NCI-H748 treated with DMSO at 0.1 percent for 48 hours (cell line): ENCODE measurements at places on chromosomes 1 and 21.
A peak's percentile ranks its signal among the peaks of the same experiment; 100 is the strongest.

DNA sequence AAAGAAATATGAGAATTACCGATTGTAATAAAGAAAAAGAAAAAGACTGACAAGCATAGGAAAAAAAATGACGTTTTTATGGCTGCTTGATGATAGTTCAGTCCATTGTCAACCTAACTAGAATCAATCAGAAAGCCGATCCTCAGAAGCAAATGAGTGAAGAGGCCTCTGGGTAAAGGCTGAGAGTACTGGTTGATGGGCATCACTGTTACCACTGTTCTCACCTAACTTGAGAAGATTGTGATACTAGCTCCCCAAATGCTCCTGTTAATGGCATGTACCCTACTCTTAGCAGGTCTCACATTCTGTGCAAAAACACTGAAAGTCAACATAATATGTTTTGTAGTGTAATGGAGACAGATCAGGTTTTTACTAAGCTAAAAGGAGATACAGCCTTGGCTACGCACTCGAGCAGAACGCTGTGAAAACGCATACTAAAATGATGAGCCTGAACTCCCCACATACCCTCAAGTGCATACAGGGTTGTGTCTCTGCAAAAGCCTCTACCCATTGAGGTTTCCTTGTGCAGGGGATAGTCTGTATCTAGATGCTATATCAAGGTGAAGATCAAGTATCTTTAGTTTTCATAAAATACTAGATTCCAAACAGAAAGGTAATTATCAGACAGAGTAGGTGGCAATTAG lies 554.6 kb downstream of the SMYD3 start:
- DNase-seq, result no peak

DNA sequence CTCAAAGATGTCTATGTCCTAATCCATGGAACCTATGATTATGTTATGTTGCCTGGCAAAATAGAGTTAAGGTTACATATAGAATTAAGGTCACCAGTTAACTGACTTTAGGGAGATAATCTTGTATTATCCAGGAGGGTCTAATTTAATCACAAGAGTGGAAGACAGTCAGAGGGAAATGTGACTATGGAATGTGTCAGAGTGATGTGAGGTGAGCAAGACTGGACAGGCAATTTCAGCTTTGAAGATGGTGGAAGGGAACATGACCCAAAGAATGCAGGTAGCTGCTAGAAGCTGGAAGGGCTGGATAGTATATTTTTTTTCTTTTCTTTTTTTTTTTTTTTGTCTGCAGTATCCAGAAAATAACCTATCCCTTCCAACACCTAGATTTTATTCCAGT lies 241.7 kb upstream of the NEGR1 start:
- no peak for DNase-seq

GRCh38 chr1:19910650-19911049 lies 12.8 kb downstream of the PLA2G2E start:
- DNase-seq, result no peak

DNA sequence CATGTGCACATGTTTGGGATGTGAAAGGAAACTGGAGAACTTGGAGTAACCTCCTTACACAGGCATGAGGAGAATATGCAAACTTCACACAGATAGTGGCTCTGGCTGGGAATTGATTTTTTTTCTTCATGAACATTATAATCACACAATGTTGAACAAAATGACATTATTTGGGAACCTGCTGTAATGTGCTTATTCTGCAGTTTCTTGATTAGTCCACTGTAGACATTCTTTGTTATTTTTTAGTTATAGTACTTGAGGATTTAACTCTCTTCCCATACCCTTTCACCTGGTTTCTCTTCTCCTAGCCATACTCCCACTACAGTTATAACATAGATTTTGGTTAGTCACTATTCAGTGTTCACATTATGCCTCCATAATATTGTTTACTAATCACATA lies 68.3 kb downstream of the ATG4C start:
- no peak for DNase-seq

GRCh38 chr21:33380483-33380998 lies 22.7 kb upstream of the IFNGR2 start:
- DNase-seq, result no peak

DNA sequence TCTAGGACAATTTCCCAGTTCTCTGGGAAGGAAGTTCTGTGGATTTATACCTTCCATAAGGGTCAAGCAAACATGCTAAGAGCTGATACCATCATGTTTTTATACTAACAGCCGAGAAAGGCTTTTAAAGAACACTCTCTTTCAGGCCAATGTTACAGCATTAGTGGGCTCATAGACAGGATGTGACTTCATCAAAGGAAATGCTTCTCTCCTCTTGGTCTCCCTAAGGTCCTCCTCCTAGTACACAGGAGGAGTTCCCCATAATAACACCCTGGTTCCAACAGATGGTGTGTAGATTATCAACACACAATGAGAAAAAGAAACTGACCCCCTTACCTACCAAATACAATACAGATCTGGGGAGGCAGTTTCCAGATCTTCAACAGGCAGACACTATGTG lies 26.7 kb upstream of the GLIS1 start:
- DNase-seq, result no peak

GRCh38 chr1:240831191-240831631 lies 219.3 kb upstream of the GREM2 start:
- no peak for DNase-seq

GRCh38 chr1:65799601-65800000 lies 6.9 kb downstream of the PDE4B start:
- no peak for DNase-seq

DNA sequence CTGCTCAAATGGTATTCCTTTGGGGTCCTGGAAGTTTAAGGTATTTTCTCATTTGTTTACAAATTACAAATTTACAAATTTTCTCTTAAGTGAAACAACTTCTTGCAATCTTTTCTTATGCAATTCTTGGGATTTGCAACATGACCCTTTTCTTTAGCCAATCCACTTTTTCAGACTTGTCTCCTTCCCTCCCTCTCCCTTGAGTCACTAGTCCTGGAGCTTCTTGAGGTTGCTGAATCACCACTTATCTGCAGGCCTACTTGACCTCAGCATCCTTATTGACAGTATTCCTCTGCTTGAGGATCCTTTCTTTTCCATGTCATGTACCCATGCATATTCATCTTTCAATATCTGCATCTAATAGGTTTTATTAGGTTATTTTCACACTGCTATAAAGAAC lies 302.8 kb upstream of the ADAMTS5 start:
- DNase-seq, result no peak

DNA sequence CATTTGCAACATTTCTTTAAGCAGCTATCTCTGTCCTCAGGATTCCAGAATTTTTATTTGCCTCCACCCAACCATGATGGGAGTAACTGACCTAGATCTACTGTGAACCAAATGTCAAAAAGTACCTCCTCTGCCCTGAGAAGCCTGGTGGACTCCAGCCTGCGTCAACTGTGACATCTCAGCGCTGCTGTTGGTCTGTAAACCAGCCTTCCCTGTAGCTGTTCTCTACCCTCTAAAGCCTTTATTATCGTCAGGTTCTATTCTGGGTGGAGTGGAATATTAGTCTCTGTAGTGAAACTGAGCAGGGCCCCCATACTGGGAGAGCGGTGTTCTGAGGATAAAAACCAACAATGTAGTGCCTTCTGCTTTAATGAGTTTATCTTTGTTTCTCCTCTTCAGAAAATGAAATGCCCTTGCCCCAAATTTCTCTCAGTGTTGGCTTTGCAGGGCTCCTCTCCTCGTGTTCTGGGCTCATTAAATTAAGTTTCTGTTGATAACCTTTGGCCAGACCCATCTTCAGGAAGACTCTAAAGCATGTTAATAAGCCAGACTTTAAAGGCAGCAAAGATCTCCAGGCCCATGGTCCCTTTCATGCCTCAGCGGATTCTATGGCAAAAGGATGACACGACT lies 223.1 kb upstream of the PLXNA2 start:
- DNase-seq, result no peak

DNA sequence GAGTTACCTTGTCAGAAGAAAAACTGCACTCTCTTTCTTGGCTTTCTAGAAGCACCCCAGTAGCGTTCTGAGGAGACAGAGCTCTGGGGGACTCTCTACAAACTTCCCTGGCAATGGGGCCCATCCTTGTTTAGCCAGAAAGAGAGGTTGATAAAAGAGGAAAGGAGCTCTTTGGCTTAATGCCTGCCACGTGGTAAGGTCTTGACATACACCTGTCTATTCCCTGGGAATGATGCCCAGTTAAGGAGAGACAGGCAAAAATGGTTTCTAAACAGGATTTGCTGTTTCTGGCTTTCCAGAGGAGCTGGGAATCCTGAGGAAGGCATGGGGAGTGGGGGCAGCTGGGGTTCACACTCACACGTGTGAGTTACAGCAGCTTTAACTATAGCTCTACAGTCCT lies 30.2 kb upstream of the IL20 start:
- no peak for DNase-seq

GRCh38 chr1:76266762-76267161 lies 192.2 kb downstream of the ST6GALNAC3 start:
- DNase-seq, result no peak

- no peak for DNase-seq
These were observed 761 bp downstream of the TNNT2 start for GRCh38 chr1:201376464-201377374.

DNA sequence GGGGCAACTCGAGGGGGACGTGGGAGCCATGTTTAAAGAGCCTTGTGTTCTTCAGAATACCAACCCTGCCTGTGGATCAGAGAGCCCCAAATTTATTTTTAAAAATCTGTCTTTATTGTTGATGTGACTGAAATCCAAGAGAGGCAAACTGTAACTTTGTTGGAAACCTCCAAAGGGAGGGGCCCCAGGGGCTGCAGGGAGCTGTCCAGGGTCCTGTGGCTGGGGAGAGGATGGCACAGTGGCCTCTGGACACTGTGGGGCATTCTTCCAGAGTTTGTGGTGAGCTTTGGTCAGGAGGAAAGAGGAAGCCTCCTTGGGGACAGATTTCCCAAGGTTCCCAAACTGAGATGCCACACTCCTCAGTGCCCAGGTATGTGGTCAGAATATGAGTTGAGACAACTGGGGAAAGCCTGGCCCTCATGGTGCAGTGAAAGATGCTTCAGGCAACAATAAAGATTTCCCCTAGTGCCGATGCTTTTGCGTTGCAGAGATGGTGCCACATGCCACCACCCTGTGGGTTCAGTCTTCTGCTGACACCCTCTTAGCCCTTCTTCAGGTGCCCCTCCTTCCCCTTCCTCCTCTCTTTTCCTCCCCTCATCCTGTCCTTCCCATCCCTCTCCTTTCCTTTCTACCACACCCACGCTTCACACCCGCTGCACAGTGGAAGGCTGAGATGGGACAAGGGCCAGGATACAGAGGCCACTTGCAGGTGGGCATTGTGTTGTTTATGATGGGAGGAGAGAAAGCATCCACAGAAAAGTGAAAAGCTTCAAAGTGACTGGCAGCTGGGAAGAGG lies 122.1 kb downstream of the UCK2 start:
- no peak for DNase-seq

DNA sequence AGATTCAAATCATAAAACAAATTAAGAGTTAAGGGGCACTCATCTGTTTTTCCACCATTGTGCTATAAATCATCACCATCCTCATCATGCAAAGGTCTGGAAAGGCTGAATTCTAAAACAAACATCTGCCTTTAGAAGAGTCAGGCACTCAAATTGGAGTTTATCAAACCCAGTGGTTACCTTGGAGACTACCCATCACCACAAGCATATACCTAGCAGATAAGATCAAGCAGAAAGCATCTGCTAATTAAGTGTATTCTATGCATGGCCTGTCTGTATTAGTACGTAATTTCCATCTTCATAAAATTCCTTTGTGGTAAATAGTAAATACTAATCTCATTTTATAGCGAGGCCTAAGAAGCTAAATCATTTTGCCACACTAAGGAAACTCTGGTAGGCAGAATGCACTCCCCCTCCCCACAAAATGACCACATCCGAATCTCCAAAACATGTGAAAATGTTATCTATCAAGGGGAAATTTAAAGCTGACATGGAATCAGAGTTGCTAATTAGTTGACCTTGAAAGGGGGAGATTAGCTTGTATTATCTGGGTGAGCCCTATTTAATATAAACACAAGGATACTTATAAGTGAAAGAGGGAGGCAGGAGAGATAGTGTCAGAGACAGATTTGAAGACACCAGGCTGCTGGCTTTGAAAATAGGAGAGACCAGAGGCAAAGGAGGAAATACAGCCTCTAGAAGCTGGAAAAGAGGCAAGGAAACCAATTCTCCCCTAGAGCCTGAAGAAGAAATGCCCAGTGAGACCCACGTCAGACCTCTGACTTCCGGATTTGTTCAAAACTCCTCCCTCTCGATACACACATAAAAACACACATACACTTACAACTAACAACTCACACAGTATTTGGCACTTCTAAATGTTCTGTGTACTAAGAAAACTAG lies 23.2 kb downstream of the ARID4B start:
- peak; percentile 54 for DNase-seq

DNA sequence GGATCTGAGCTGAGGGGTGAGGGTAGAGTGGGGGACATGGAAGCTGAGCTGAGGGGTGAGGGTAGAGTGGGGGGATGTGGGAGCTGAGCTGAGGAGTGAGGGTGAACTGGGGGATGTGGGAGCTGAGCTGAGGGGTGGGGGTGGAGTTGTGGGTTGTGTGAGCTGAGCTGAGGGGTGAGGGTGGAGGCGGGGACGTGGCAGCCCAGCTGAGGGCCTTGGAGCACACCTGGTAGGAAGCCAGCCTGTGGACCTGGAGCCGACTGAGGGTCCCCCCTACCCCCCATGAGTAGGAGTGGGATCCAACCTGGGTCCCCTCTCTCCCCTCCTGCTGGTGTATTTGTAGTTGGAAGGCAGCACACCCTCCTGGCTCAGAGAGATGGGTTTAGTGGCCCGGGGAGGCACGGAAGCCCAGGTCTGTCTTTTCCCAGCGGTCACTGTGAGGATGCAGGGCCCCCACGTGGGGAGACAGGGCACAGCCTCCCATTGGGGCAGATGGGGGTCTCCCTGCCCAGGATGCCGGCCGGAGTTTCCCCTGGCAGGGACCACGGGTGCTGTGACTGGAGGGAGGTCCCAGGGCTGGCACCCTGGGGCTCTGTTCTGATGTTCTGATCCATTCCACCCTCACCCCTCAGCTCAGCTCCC lies 13.2 kb upstream of the NPHP4 start:
- DNase-seq, result no peak

- no peak for DNase-seq
These were observed 1160.8 kb upstream of the ADGRL2 start for GRCh38 chr1:80639777-80640533.

GRCh38 chr1:174052621-174053020 lies 30.5 kb upstream of the RC3H1 start:
- DNase-seq, result no peak

DNA sequence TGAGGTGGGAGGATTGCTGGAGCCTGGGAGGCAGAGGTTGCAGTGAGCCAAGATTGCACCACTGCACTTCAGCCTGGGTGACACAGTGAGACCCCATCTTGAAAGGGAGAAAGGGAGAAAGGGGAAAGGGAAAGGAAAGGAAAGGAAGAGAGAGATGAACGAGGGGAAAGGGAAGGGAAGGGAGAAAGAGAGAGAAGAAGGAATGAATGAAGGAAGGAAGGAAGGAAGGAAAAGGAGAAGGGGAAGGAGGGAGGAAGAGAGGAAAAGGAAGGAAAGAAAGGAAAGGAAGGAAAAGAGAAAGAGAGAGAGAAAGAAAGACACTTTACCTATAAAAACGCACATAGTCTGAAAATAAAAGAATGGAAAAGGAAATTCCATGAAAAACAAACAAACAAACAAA lies 18.0 kb downstream of the ZNF695 start:
- no peak for DNase-seq

- no peak for DNase-seq
These were observed 4.4 kb upstream of the ALG6 start for GRCh38 chr1:63363014-63363413.

- no peak for DNase-seq
These were observed 70.1 kb downstream of the EPHB2 start for GRCh38 chr1:22780696-22781095.

- no peak for DNase-seq
These were observed 23.7 kb downstream of the RNU5D-1 start for GRCh38 chr1:44707112-44707881.

- no peak for DNase-seq
These were observed 17.3 kb downstream of the PDC start for GRCh38 chr1:186443638-186444037.
